ENCODE measurements at places on chromosomes 2 and 18.

DNA sequence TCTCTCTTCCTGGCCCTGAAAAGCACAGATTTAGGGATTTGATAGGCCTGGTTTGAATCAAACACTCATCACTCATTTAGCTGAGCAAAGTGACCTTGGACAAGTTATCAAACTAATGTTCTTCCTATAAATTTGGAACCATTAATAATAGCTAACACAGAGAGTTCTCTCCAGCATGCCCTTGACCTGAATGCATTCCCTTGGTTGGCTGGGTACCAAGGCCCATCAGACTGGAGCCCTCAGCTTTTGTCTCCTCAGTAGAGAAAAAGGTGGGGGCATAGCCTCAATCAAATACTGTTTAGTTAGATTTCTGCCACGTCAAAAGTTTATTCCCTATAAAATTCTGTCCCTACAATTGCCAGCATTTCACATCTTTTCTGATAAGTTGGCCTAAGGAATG is 13.8 kb upstream of the MRPL19 start:
- no peak for DNase-seq

GRCh38 chr18:7363338-7363737 is 132.4 kb downstream of the LRRC30 start:
- DNase-seq, result no peak

GRCh38 chr2:131040661-131041401 is 52.4 kb downstream of the FAM168B start:
- DNase-seq, result no peak

- DNase-seq, result no peak
Observed at GRCh38 chr2:69221960-69222751, 164.9 kb downstream of the GFPT1 start.

GRCh38 chr2:45690231-45690630 is 38.8 kb downstream of the PRKCE start:
- no peak for DNase-seq

DNA sequence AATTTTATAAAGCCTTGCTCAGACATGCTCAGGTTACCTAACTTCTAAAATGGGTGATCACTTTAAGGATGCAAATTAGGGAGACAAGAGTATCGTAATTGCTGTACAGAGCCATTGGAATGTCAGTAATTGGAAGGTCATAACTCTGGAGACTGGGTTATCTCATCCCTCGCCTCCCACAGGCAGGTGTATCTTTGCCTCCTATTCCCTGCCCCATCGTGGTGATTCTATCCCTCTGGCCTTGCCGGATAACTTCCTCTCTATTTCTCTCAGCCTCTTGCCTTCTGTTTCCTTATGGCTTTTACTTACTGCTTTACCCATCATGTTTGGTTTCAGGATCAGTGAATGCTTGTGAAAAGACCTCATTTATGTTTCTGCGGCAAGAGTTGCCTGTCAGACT is 2.5 kb downstream of the PDK1 start:
- DNase-seq, result no peak

DNA sequence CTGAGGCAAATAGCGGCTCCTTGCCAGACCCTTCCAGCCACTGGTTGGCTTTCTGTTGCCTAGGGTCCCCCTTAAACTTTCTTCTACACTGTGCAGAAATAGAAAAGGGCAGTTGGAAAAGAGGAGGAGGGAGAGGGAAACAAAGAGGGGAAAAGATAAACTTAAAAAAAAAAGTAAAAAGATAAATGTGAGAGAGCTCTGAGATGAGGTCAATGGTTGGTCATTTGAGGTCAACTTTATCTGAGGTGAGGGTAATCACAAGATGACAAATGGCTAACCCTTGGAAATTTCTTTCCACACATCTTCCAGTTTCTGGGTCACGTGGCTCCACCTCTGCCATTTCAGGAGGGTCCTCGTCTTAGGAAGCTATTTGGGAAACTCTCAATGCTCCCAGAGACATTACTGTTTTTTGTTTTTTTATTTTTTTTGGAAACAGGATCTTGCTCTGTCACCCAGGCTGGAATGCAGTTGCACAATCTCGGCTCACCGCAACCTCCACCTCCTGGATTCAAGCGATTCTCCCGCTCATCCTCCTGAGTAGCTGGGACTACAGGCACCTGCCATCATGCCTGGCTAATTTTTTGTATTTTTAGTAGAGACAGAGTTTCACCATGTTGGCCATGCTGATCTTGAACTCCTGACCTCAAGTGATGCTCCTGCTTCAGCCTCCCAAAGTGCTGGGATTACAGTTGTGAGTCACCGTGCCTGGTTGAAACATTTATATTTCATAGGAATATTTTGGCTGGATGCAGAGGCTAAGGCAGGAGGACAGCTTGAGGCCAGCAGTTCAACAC is 199.9 kb downstream of the TGIF1 start:
- DNase-seq, result no peak

GRCh38 chr2:237485304-237485703 is 1.7 kb upstream of the MLPH start:
- DNase-seq, result no peak

All from right renal pelvis (tissue), 4 donors.